ENCODE measurements at places on chromosomes 13 and 19. TPM values are rescaled to one million over a fixed set of nuclear protein-coding genes. Genes with fewer than 3 reads are reported as not detected.

Gene LENG9
- total RNA-seq = 18.6 TPM

Gene A1BG
- total RNA-seq = 25.6 TPM

DNA sequence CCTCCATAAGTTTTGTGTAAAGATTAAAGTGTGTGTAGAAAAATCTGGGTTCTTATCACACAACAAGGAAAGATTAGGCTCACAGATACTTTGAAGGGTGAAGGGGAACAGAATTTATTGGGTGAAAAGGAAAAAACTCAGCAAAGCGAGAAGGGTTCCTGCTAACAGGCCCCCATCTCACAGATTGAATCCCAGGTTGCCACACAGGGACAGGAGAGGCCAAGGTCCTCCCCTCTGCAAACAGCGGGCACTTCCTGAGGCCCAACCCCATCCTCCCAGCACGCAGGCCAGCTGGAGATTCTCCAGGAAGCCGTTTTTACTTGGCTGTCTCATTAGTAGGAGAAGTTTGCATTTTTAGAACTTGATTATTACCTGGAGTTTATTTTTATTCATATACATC lies 15.2 kb upstream of the ERCC5 start:
- H3K4me3 ChIP-seq = no peak overlapping the region
- H3K36me3 ChIP-seq = no peaks in the 10 kb centered on the region
- DNase-seq = peak; percentile 26
- no peak overlapping the region for H3K27ac ChIP-seq
- no peaks in the 10 kb centered on the region for H3K4me1 ChIP-seq
- H3K27me3 ChIP-seq = no peaks in the 10 kb centered on the region

Gene PODNL1
- 0.50 TPM for total RNA-seq

Gene CLEC4G
- 0.57 TPM for total RNA-seq

Gene COL4A1
- total RNA-seq = 132 TPM

Gene BEST2
- 0.91 TPM for total RNA-seq

DNA sequence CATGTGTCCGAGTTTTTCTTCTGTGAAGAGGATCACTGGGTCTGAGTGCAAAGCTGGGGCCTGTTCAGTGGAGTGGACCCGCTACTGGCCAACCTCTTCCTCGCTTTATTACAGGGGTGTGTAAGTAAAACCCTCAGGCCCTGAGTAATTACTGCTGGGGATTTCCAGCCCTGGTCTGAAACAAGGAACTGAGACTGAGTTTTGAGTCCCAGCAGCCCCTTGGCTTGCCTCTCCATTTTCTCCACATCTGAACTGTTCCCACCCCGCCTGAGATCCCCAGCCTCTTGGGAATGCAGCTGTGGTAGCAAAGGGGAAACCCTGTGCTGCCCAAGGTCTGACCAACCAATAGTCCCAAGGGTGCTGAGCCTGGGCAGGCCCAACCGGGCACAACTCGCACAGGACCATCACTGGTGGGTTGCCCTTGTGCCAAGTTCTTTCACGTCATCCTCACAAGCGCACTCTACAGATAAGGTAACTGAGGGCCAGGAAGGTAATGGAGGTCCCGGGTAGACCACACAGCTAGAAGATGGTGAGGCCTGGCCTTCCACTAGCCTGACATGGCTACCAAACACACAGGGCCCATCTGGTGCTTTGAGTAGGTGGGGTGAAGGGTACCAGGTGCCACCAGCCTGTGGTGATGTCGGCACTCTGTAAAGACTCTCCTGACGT lies 13.7 kb upstream of the SLC35E1 start:
- peaks cover 25% of the 10 kb centered on the region for H3K4me1 ChIP-seq
- DNase-seq = no peak
- H3K36me3 ChIP-seq = no peaks in the 10 kb centered on the region
- no peak overlapping the region for H3K4me3 ChIP-seq

Gene ASF1B
- total RNA-seq = 5.1 TPM

DNA sequence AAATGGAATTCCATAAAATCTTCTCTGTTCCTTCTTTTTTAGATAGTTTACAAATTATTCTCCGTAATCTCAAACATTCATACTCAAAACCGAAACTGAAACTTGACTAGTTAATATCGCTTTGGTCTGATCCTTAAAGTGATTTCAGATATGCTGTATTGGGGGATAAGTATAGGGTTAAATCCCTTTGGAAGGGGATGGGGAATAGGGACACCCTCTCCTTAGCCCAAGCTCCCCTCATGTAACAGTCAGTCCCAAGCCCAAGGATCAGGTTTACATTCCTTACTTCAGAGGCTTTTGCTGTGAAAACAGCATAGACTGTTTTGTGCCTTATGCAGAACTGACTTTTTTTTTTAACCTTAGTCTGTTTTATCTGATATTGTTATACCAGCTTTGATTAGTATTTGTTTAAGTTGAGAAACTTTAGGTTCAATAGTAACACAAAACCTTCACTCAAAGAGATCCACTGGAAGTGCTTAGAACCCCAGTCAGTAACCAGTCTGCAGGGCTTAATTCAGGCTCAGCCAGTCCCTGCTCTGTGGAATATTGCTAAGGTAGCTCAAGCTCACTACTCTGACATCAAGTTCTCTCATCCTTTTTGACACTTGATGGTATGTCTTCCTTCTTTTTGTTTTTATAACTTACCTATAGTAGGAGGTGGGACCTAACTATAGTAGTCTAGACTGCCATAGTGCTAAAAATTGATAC lies 10.5 kb downstream of the CDADC1 start:
- H3K4me1 ChIP-seq = no peaks in the 10 kb centered on the region
- no peak overlapping the region for H3K27ac ChIP-seq
- no peak overlapping the region for H3K4me3 ChIP-seq
